Kidney capillary endothelial cell (primary cell): ENCODE measurements at places on chromosomes 12 and 14.

DNA sequence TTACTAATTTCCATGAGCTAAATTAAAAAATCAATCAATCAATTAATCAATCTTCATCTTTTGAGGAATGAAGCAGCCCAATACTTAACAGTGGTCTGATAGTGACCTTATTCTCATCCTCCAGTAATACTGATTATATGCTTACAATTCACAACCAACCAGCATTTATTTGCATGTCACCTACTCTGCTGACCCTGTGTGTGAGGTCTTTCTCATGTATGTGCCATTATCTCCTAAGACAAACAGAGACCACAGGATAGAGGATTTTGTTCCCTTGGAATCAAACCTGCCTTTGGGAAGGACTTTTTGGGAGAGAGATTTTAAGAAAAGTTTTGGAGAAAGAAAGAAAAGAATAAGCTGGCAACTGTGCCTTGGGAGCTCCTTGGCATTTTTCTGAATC lies 197.2 kb downstream of the NRXN3 start:
- DNase-seq, result no peak

GRCh38 chr14:94174604-94175010 lies 485 bp downstream of the PPP4R4 start:
- no peak for DNase-seq

DNA sequence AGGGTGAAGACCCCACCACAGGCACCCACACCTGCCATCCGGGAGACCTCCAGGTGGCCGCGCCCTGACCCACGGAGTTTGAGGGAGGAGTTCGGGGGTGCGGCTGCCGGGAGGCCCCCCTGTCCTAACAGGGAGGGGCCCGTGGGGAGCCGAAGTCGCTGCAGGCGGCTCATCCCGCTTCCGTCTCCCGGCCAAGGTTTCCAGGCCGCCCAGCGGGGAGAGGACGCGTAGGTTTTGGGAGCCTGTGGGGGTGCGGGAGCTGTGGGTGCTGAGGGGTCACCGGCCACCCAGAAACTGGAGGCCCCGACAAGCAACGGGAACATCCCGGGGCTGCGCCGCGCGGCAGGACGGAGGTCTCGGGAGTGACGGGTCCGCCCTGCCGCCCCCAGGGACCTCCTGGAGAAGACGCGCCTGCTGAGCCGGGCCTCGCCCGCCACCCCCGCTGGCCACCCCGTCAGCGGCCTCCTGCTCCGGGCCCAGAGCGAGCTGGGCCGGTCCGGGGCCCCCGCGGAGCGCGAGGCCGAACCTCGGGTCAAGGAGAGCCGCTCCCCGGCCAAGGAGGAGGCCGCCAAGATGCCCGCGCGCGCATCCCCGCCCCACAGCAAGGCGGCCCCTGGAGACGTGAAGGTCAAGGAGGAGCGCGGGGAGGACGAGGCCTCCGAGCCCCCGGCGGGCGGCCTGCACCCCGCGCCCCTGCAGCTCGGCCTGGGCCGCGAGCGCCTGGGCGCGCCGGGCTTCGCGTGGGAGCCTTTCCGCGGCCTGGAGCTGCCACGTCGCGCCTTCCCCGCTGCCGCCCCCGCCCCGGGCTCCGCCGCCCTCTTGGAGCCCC lies 27.6 kb downstream of the LRCOL1 start:
- DNase-seq, result no peak

GRCh38 chr14:101477648-101478047 lies 83.6 kb upstream of the DIO3 start:
- no peak for DNase-seq

DNA sequence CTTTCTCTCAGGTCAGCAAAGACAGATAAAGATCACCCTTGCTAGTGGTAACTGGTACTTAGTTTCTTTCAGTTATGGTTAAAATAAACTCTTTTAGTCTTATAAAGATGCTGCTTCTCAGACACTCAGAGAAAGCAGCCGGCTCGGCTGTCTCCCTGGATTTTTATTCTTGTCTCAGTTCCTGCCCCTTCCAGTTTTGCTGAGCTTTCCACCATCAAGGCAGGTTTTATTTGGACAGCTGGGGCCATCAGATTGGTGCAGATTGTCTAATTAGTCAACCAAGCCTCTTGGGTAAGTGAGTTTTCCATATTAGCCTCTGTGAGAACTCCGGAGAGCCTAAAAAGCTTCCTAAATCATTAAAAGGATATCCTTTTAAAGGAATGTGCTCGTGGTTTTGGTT lies 130.8 kb upstream of the BMP4 start:
- DNase-seq, result no peak

DNA sequence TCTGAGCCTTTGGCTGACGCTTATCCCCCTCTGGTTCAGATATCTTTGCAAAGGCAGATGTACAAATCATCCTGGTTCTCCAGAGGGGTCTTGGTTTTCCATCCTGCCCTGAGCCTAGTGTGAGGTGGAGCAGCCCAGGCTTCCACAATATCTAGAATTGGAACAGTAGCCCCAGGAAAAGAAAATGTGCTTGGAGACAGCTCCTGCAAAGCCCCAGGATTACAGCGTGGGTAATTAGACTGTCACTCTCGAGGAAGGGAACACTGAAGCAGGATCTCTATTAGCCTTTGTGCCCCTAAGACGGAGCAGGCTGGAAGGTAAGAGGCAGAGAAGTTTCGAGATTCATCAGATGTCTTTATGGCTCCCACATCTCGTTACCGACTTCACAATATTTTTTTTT lies 59.4 kb downstream of the TMEM132C start:
- DNase-seq, result no peak

DNA sequence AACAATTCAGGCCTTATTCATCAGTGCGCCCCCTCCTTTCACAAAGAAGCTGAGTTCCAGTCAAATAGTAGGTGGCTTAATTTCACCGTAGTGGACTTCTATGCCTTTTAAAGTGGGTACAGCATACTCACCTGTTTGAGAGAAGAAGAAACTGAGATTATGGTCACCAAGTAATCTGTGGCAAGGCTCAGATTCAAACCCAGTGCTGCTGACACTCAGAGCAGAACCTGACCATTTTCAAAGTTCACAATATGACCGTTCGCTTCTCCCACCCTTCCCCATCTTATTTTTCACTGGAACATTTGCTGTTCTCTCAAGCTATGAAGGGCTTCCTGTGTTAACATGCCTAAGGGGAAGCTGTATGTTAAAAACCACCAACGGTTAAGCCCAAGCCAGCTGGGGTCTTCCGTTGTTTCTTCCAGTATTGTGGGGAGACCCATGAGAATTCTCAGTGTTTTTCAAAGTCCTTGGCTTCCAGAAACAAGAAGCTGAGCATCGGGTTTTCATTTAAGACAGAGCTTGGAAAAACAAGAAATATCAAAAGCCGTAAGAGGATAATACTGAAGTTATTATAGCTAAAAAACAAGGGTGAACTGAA lies 6.1 kb upstream of the PSMA6 start:
- no peak for DNase-seq

- no peak for DNase-seq
Observed at GRCh38 chr12:62003701-62004100, 256.5 kb upstream of the USP15 start.

DNA sequence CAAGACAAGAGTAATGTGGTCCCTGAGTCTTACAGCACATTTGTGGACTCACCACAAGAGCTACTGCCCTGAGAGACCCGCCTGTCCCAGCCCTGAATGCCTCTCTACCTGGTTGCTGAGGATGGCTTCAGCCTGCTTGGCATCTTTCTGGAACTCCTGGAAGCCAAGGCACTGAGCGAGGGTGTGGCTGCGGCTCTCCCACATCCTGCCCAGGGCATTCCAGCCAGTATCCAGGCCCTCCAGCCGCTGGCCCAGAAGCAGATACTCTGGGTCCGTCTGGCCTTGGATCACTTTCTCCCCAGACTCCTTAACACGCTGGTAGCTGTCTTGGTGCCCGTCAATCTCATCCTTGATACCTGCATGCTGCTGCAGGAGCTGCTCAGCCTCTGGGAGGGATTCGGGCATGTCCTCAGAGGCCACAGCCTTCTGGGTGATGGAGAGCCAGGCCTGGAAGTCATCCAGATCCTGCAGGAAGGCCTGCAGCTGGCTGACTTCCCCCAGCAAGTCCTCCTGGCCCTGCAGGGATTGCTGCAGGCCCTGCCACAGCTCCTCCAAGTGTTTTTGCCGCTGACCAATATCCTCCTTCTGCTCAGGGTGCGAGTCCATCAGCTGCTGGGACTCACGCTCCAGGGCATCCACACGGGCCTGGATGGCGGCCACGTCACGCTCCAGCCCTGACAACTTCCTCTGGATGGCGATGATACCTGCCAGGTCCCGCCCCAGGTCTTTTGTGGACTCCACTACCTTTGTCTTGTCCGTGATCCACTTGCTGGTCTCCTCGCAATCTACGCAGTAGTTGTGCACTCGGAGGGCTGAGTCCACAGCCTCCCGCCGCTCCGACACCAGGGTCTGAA lies 82.3 kb downstream of the PLEKHG3 start:
- DNase-seq, result no peak

DNA sequence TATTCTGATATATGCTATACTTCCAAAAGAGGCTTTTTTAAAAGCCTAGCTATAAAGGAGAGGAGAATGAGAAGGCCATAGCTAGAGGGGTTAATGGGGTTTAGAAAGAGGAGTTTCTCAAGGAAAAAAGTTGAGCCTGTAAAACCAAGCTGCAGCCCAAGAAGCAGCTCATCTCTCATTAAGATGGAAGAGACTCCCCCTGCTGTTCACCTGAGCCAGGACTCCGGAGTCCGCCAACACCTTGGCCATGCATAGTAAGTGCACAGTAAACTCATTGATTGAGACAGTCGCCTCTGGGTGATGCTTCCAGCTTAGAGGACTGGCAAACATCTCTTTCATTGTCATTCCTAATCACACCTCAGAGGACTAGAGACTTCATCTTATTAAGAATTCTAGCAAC lies 46.2 kb downstream of the ANO2 start:
- DNase-seq, result no peak

DNA sequence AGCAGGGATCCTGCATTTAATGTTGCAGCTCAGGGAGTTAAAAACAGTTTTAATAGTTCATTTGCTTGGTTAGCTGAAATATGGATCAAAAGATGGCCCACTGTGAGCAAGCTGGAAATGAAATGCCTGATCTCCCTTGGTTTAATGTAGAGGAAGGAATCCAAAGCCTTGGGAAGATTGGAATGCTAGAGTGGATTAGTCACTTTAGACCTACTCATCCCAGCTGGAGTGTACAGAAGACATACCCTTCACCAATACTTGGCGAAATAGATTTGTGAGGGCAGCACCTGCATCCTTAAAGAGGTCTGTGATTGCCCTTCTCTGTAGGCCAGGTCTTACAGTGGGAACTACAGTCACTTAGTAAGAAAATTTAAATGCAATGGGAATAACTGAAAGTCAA lies 58.0 kb upstream of the KRAS start:
- no peak for DNase-seq

GRCh38 chr14:50320283-50320682 lies 8.2 kb downstream of the DMAC2L start:
- DNase-seq, result no peak

DNA sequence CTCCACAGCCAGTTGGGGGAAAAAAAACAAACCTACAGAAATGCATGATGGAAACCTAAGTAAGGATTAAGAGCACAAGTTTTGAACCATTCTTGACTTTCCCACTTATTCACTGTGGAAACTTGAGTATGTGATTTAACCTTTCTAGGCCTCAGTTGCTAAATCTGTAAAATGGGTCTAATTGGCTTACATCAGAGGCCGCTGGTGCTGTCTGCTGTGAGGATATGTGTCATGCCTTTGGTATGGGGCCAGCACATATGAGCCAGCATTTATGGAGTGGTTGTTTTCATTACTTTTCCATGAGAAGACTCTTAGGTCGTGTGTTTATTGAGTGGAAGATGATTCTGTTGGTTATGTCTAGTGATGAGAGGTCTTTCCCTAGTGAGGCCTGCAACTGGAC lies 102.4 kb downstream of the ESR2 start:
- DNase-seq, result peak; percentile 51

- DNase-seq, result no peak
Observed at GRCh38 chr12:57276935-57277563, 26.1 kb upstream of the STAC3 start.

GRCh38 chr14:44961151-44961553 lies 595 bp downstream of the KLHL28 start:
- peak; percentile 45 for DNase-seq

DNA sequence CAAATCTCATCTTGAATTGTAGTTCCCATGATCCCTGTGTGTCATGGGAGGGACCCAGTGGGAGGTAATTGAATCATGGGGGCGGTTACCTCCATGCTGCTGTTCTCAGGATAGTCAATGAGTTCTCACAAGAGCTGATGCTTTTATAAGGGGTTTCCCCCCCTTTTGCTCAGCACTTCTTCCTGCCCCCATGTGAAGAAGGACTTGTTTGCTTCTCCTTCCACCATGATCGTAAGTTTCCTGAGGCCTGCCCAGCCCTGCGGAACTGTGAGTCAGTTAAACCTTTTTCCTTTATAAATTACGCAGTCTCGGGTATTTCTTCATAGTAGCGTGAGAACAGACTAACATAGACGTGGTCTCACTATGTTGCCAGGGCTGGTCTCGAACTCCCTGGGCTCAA lies 56.1 kb upstream of the EIF5 start:
- no peak for DNase-seq

- no peak for DNase-seq
Observed at GRCh38 chr14:95045836-95046430, 111.4 kb downstream of the DICER1 start.

DNA sequence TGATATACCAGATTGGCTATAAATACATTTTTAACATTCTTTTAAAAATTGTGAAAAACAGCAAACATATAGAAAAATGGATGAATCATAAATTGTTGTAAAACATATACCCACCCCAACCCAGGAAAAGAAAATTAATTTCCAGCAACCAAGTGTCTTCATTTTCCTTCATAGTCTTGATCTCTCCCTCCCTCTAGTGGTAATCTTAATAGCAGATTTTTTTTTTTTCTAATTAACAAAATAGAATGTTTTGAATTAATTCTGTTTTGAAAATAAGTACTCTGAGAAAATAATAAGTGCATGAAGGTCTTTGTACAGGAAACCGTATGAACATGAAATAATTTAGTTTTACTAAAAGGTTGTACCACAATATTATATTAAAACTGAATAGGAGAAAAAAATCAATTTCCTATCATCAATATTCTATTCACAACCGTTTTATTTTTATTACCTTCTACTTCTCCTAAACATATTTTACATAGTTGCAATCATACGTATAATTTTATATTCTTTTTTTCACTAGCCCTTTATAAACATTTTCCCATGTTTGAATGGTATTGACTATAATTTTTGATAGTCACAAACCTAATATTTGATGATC lies 7.0 kb downstream of the ETNK1 start:
- DNase-seq, result peak; percentile 30

GRCh38 chr12:105368047-105368646 lies 37.7 kb downstream of the C12orf75 start:
- no peak for DNase-seq

DNA sequence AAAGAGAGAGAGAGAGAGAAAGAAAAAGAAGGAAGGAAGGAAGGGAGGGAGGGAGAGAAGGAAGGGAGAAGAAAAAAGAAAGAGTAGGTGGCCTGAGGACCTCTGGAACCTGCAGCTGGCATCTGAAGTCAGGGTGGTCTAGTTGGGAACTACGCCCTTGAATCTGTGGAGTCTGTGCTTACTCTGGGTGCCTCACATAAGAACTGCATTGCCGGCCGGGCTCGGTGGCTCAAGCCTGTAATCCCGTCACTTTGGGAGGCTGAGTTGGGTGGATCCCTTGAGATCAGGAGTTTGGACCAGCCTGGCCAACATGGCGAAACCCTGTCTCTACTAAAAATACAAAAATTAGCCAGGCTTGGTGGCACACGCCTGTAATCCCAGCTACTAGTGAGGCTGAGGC lies 10.0 kb upstream of the NRDE2 start:
- no peak for DNase-seq
